ENCODE measurements at places on chromosomes 1 and 21.

DNA sequence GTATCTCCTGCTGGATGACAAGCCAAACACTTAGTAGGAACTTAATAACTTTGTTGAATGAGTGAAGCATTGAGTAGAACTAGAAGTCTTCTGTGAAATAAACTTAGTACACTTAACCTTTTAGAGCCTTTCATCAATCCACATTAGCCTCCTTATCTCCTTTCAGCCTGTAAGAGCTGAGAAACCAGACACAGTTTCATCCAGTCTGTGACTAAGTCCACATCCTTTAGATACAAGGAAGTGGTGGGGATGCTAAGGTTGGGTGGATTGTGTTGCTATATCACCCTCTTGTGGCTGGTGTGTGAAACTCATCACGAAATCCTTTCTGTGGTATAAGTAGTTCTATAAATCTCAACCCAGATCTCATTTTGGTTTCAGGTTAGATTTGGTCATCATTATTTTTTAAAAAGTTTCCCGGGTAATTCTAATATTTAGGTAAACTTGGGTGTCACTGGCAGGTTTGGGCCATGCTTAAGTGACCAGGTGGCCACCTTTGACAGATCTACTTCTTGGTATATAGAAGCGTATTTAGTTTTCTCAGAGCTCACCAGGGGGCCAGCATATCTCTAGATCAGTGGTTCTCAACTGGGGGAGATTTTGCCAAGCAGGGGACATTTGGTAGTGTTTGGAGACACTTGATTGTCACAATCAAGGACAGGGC, 27.8 kb upstream of the CD84 start:
- DNase-seq = peak; percentile 80

DNA sequence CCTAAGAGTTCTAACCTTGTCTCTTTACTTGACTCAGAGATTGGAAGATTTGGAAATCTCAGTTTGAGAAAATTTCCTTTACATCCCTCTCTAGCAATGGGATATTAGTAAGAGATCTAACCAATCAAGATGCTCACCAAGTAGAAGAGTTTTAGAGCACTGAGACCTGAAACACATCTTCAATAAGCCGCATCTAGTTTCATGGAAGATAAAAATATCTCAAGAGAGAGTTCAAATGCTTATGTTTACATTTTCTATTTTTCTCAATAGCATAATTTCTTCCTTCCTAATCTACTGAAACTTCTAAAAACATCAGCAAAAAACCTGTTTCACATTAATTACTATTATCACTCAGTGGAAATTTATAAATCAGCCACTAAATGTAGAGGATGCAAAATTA, 165.1 kb downstream of the APP start:
- no peak for DNase-seq

- DNase-seq = no peak
These were observed 215.8 kb downstream of the MATN1 start for GRCh38 chr1:30507401-30508174.

DNA sequence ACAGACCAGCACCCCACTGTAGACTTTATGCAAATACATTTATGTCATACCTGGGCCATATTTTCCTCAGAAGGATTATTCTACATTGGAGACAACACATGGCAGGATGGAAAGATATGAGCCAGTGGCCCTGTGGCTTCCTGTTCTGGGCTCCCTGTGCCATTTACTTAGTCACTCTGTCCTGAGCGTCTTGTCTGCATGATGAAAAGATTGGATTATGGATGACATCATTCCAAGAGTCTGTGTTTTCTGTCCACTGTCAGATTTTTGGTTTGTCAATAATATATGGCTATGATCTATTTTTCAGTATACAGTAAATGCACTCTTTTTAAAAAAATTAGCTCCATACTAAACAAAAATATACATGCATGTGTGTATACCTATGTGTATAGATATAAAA, 30.8 kb downstream of the IGSF5 start:
- no peak for DNase-seq

DNA sequence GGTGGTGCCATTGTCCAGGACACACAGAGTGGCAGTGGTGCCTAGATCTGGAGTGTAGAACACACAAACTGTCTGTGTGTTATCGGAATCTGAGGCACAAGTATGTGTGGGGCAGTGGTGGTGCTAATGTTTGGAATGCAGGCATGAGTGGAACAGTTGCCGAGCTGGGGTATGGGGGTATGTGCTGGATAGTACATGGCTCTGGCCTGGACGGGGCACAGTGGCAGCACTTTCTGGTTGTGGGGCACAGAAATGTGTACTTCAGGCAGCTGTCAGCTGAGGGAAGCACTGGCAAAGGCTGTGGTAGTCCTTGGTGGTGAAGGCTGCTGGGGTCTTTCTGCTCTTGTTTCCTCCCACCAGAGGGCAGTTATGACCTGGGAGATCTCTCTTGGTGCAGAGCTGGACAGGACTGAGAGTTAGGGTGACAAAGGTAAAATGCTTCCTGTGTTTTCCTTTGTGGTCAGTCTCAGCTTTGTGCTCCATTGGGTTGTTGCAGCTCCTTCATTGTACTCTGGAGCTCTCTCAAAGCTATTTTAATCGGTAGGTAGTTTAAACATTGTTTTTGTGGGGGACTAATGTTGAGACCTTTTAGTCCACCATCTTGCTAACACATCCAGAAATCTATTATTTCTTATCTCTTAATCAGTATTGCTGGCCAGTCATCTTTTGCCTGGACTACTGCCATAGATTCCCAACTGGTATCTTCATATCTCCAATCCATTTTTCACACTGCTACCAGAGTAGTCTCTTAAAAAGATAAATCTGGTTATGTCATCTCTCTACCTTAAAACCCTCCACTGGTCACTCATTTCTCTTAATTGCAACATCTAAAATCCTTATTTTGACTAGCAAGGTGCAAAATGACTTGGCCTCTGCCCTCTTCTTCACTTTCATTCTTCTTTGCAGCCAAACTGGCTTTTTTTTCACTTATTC, 83.9 kb upstream of the NBPF4 start:
- no peak for DNase-seq

GRCh38 chr1:197770243-197770642, 5.0 kb downstream of the DENND1B start:
- DNase-seq = no peak

DNA sequence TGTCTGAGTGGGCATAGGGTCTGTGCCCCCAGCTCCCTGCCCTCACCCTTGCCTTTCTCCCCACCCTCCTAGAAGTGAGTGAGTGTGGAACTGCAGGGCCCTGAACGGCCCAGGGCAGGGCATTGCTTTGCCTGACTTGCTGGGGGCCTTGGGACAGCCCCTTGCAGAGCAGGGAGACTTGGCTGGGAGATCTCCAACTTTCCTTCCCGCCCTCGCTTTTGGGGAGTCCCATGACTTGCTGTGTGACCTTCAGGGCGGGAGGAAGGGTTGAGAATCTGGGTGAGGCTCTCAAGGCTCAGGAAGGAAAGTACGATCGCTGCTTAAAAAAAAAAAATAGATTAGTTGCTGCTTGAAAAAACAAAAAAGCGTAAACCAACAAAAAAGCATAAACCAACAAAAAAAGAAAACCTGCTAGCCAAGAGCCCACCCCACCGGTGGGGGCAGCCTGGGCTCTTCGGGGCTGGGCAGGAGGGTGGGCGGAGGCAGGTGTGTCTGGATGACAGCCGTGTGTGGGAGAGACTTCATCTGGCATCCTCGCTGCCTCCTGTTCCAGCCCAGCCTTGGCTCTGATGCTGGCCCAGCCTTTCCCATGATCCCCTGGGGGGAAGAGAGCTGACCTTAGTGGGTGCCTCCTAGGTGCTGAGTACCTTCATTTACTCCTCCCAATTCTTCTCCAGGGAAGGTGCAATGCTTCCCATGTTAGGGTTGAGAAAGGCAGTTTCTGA, 6.5 kb downstream of the NBL1 start:
- no peak for DNase-seq

DNA sequence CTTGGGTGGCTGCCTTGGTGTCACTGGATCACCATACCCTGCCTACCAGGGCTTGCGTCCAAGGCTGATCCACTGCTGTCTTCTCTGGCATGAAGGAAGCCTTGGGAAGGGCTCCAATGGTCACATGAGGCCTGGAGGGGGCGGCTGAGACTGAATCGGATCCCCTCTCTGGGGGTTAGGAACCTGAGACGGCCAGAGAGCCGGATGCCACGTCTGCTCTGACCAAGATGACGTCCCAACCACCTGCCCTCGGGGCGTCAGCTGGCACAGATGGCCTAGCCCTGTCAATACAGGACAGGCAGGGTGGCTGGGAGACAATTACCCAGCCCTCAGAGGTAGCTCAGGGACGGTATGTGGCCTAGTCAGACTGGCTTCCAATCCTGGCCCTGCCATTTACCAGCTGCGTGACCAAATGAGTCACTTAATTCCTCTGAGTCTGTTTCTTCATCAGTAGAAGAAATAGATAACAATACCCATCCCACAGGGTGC, 5.4 kb downstream of the TRIM62 start:
- DNase-seq = no peak

DNA sequence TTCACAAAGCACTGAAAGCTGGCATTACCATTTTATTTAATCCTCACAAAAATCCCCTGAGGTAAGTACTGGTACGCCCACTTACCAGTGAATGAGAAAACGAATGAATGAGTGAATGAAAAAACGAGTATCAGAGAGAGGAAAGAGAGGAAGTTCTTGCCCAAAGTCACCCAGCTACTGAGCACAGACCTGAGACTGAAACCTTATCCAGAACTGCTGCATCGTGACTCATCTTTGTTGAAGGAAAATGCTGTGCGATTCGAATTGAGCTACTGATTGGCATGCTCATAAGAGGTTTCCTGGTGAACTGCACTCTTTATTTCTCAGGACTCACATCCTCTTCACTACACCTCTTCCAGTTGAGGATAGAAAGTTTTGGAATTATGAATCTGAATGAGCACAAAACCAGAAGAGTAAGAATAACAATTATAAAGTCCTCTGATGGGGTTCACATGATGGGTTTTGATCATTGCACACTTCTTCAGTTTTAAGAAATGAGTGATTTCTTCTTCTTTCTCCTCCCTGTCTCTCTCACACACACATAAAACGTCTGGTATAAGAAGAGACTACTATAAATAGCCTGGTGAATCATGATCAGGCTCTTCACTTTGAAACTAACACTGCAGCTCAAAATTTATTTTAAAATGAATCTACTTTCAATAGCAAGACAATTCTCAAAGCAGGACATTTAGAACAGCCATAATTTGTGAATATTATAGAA, 32.1 kb downstream of the IL12RB2 start:
- DNase-seq = no peak

DNA sequence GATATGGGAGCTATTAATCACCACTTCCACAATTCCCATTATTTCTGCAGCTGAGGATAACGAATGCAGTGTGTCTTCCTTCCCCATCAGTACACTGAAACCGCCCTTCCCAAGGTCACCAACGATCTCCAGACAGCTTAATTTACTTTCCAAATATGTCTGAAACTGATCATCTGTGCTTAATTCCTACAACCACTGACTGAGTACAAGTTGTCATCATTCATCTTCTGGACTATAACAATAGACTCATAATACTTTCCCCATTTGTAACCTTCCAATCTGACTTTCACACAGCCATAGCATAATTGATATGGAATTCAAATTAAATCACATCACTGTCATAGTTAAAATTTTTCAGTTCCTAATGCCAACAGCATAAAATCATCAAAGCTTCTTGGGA, 17.4 kb downstream of the DNM3 start:
- DNase-seq = no peak

DNA sequence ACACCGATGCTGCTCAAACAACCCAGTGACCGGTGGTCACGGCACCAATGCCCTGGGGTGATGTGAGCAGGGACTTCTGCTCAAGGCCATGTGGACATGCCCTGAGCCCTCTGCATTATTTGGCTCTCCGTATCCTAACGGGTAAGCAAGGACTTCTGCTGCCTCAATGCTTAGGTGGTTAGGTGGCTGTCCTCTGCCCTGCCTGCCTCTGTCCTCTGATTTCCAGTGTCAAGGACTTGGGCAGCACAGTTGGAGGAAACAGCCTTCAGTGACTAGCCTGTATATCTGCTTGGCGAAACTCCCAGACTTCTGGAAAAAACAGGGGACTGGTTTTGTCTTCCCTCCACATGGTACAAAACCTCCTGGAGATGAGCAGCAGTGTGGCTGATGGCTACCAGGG, 34.5 kb downstream of the DNAJC11 start:
- DNase-seq = peak; percentile 14

DNA sequence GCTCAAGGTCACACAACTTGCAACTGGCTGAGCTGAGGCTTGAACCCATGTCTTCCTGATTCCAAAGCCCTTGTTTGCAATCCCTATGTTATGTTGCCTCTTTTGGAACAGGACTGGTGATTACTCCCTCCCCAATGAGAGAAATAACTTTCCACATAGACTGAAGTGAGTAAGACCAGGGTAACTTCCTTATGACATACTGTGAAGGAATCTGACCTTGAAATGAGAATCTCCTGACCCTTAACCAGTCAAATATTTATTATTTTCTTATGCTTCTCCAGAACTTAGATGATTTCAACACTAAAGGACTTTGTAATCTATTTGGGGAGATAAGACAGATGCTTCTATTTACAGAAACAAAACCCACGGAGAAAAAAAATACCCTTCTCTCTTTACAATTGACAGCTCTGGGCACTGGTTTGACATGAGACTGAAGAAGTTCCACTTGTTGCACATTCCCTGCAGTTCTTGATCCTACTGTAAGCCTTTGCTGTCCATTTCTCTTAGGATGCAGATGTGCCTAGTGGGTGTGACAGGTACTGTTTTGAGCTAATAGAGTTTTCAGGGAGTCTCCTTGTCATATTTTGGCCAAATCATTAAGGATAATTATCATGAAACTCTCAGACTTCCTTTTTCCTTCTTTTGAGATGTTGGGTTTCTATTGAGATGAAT, 3.9 kb upstream of the RPTN start:
- no peak for DNase-seq

GRCh38 chr1:212290608-212291007, 5.4 kb downstream of the PPP2R5A start:
- no peak for DNase-seq

DNA sequence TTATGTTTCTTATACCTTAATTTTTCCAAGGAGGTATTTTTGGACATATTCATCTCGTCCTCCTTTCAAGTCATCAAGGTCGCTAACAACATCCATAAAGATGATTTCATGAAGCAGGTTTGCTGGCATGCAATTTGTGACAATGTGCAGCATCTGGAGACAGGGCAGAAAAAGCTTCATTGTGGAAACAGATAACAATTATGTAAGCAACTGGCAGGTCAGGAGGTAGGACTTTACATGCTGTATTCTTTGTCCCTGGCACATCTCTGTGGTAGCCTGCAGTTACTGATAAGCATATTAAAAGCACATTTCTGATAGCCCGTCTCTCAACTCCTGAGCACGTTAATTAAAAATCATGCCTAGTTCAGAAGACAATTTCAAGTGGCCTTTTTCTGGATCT, 156.8 kb downstream of the LEPR start:
- peak; percentile 35 for DNase-seq

DNA sequence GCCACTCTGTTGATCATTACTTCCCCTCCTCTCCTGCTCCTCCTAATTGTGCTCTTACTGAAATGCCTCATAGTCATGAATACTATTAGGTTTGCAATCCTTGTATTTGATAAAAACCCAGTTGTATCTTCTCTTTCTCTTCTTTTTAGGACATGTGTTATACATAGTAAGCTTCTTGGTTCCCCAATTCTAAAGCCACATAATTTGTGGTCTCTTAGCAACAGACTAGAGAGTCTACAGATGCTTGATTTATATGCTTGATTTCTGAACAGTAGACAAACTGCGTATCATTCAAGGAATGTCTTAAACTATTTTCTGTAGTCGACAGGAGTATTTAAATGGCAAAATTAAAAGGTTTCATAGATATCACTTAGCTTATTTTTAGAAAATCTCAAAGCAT, 1598.9 kb downstream of the PLA2G4A start:
- DNase-seq = no peak

- no peak for DNase-seq
These were observed 5.4 kb upstream of the TNFRSF25 start for GRCh38 chr1:6471086-6471969.
